Stimulated activated CD4-positive, alpha-beta T cell treated with anti-CD3 and anti-CD28 coated beads, Interleukin-1b, Interleukin-23, amount 100 ng/mL, for 4 hours (primary cell): ENCODE measurements at places on chromosomes 12 and 14.
A peak's percentile ranks its signal among the peaks of the same experiment; 100 is the strongest.

- no peak for DNase-seq
Measured at GRCh38 chr14:105839425-105840265, 313.3 kb downstream of the TMEM121 start.

- DNase-seq = no peak
Measured at GRCh38 chr12:94722664-94723063, 72.3 kb upstream of the TMCC3 start.

DNA sequence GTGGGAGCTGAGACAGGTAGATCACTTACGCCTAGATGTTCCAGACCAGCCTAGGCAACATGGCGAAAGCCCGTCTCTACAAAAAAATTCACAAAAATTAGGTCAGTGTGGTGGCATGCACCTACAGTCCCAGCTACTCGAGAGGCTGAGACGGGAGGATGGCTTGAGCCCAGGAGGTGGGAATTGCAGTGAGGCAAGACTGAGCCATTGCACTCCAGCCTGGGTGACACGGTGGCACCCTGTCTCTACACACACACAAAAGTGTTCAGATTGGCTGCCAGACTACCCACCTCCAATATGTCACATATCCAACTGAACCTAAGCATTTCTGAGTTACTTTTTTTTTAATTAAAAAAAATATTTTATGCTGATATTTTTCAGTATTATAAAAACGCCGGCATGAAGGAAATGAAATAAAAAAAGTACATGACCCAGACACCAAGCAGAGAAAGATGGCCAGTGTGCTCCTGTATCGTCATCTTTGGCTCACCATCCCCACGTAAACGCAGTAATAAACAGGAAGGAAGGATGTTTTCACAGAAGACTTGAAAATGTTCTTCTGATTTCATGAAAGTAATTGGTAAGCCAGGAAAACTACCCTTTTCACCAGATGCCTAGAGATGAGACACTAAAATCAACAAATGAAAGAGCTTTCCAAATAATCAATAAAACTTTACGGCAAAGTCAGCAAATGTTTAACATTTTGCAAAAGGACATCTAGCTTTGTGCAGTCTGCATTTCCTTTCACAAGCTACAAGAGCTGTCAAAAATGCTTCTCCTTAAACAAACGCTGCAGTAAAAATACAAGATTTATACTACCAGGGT, 26.4 kb downstream of the CDC42BPB start:
- no peak for DNase-seq

- peak; percentile 92 for DNase-seq
Measured at GRCh38 chr12:9813821-9814798, 13.2 kb upstream of the KLRF1 start.

DNA sequence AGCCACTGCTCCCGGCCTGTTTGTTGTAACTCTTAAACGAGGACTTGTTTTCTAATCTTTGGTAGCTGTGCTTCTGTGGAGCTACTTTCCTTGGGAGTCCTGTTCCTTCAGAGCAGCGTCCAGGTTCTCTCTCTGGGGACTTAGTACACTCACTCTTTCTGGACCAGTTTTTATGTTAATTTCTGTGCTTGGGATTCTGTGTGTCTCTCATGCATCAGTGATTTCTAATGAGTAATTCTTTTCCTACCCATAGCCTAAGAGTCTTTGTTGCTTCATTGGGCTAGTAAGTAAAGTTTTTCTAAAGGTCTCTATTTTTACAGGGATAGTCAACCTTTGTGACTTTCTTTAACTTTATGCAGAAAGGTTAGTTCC, 289.3 kb downstream of the FBXL14 start:
- DNase-seq = no peak
